Immature natural killer cell (primary cell): ENCODE measurements at places on chromosomes 3 and 15.

DNA sequence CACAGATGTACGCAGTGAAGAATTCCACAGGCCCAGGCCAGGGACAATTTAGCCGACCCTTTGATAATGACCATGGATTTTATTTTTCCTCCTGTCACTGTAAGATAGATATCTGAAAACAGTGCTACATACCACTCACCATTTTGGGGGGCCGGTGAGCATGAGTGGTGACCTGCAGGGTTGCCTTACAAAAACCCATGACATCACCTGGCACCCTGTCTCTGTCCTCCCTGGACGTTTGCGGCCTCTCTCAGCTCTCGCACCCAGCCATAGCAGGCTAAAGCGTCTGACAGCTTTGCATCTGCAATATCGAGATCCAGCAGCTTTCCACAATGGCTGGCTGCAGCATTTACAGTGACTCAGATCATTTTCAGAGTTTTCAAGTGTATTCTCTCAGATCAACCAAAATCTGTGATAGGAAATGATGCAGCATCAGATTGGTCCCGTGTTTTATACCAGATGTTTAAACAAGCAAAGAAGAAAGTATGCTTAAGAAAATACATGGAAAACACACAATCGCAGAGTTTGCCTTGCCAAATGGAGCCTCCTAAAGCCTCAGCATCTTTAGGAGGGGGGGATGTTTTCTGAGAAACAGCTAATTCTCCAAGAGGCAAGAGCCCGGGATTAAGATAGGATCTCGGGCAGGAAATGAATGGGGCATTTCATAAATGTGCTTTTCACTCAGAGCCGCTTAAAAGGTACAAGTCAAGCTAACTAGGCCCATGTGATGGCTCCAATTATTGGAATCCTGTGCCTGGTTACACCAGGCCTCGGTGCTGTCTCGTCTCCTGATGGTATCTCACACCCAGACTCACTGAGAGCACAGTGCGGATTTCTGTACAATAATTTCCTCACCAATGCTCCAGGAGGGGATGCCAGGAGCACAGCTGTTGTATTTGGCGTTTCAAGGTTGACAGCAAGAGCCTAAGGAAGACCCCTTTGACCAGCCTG, 257.3 kb downstream of the XXYLT1 start:
- peaks cover 9% of the 10 kb centered on the region for H3K27me3 ChIP-seq
- DNase-seq: no peak
- H3K36me3 ChIP-seq: no peaks in the 10 kb centered on the region
- peaks cover 4% of the 10 kb centered on the region for H3K4me1 ChIP-seq
- H3K4me3 ChIP-seq: no peak overlapping the region

- H3K27ac ChIP-seq: no peak overlapping the region
- H3K27me3 ChIP-seq: peaks cover 5% of the 10 kb centered on the region
- DNase-seq: no peak
- peaks cover 23% of the 10 kb centered on the region for H3K4me1 ChIP-seq
- H3K36me3 ChIP-seq: no peaks in the 10 kb centered on the region
Measured at GRCh38 chr15:64828985-64829384, 3.5 kb upstream of the PIF1 start.

GRCh38 chr15:71755092-71755970, 55.0 kb upstream of the NR2E3 start:
- no peak for DNase-seq
- no peaks in the 10 kb centered on the region for H3K27me3 ChIP-seq
- H3K4me3 ChIP-seq: no peak overlapping the region
- H3K4me1 ChIP-seq: peaks cover 5% of the 10 kb centered on the region
- no peaks in the 10 kb centered on the region for H3K36me3 ChIP-seq
- H3K27ac ChIP-seq: no peak overlapping the region

DNA sequence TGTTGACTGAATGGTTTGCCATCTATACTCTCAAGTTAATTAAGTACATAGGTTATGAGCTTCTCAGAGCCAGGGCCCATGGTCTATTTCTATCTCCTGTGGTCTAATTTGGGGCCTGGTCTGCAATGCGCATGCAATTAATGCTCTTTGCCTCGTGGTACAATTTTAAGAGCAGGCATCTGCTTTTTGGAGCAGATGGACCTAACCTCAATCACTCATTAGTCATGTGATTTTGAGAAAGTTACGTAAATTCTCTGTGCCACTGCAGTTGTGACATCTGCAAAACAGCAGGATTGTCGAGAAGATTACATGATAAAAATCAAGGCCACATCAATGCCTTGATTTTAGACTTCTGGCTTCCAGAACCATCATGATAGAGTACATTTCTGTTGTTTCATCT, 543.7 kb upstream of the ADAMTS9 start:
- no peak overlapping the region for H3K27ac ChIP-seq
- DNase-seq: no peak
- no peaks in the 10 kb centered on the region for H3K4me1 ChIP-seq
- no peaks in the 10 kb centered on the region for H3K27me3 ChIP-seq

DNA sequence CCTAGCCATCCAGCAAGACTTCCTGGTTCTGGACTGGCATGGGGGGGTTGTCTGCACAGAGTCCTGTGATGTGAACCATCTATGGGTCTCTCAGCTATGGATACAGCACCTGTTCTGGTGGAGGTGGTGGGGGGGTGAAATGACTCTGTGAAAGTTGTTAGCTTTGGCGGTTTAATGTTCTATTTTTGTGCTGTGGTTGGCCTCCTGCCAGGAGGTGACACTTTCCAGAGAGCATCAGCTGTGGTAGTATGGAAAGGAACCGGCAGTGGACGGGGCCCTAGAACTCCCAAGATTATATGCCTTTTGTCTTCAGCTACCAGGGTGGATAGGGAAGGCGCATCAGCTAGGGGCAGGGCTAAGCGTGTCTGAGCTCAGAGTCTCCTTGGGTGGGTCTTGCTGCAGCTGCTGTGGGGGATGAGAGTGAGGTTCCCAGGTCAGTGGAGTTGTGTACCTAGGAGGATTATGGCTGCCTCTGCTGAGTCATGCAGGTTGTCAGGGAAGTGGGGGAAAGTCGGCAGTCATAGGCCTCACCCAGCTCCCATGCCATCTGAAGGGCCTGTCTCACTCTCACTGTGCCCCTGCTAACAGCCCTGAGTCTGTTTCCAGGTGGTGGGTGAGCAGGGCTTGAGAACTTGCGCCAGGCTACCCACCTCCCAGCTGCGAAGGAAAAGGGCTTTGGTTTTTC, 7.1 kb upstream of the LARS2 start:
- peaks cover 8% of the 10 kb centered on the region for H3K27me3 ChIP-seq
- H3K36me3 ChIP-seq: no peaks in the 10 kb centered on the region
- peaks cover 7% of the 10 kb centered on the region for H3K4me1 ChIP-seq
- DNase-seq: no peak
- no peak overlapping the region for H3K27ac ChIP-seq

DNA sequence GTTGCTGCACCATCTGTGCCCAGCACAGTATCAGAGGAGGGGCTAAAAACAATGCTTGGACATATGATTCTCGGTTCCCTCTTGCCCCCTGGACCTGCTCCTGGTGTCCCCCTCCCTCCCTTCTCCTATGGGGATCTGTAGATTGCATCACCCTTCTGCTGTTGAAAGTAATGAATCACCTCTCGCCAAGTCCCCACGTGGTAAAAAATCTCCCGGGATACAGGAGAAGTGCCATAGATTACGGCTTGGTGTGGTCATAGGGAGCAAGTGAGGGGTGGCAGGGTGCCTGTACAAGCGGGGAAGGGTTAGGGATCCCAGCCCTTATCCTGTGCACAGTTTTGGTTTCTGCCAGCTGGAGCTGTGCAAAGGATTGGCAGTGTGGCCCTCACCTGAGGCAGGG, 37.7 kb downstream of the AMOTL2 start:
- no peak overlapping the region for H3K27ac ChIP-seq
- H3K4me3 ChIP-seq: no peak overlapping the region
- H3K4me1 ChIP-seq: no peaks in the 10 kb centered on the region
- H3K36me3 ChIP-seq: no peaks in the 10 kb centered on the region
- H3K27me3 ChIP-seq: peaks cover 4% of the 10 kb centered on the region
- no peak for DNase-seq

DNA sequence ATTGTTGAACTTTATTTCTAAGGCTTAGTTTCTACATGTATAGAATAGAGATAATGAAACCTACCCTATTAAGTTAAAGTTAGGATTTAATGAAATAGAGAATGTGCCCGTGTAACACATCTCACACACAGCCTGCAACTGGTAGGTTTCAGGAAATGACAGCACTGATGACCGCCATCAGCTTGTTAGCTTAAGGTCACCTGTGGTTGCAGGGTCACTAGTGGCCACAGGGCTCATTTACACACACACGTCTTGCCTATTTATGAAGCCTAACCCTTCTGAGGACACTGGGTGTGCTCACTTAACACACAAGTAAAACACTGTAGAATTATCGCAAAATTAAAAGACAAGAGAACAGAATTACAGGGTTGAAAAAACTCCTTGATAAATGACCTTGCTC, 20.1 kb downstream of the CHRM5 start:
- no peak for DNase-seq
- no peak overlapping the region for H3K27ac ChIP-seq
- no peak overlapping the region for H3K4me3 ChIP-seq
- H3K27me3 ChIP-seq: no peaks in the 10 kb centered on the region
- peaks cover 23% of the 10 kb centered on the region for H3K4me1 ChIP-seq
- H3K36me3 ChIP-seq: no peaks in the 10 kb centered on the region

DNA sequence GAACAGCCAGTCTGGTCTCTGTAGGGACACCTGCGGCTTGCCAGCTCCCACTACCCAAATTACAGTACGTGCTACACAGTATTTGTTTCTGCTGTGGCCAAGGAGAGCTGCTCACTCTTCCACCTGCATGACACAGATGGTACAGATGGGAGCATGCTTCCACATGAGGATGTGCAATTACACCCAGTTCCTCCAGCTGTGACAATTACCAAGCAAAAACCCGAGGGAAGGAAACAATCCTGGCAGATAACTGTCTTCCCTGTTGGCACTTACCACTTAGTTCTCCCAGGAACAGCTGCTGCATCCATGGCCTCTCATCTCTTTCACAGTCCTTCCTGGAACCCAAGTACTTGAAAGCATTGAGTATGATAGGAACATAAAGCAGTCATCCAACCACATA, 34.4 kb downstream of the DET1 start:
- DNase-seq: no peak
- H3K27me3 ChIP-seq: no peaks in the 10 kb centered on the region
- no peak overlapping the region for H3K4me3 ChIP-seq
- no peaks in the 10 kb centered on the region for H3K4me1 ChIP-seq
- H3K27ac ChIP-seq: no peak overlapping the region

DNA sequence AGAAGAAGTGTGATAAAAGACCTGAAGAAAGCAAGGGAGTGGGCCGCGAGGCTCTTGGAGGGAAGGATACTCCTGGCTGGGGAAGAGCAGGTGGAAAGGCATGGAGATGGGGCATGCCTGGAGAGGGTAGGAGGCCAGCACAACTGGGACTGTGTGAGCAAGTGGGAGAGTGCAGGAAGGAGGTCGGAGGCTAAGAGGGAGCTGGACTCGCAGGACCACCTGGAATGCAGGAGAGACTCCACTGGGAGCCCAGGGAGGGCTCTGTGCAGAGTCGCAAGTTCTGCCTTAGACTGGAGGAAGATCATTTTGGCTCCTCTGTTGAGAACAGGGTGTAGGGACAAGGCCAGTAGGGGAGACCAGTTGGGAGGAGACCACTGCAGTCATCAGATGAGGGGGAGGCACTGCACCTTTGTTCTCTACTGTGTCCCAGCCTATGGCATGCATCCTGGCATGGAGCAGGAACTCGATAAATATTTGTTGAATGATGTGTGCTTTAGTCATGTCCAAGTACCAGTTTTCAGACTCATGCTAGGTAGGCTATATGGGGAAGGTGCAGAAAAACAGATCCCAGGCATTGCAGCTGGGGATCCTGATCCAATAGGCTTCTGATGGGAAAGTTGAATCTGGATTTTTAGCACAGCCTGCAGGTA, 13.7 kb downstream of the FAM107A start:
- H3K27me3 ChIP-seq: peaks cover 3% of the 10 kb centered on the region
- no peak overlapping the region for H3K4me3 ChIP-seq
- no peaks in the 10 kb centered on the region for H3K36me3 ChIP-seq
- no peak overlapping the region for H3K27ac ChIP-seq
- no peaks in the 10 kb centered on the region for H3K4me1 ChIP-seq
- no peak for DNase-seq

DNA sequence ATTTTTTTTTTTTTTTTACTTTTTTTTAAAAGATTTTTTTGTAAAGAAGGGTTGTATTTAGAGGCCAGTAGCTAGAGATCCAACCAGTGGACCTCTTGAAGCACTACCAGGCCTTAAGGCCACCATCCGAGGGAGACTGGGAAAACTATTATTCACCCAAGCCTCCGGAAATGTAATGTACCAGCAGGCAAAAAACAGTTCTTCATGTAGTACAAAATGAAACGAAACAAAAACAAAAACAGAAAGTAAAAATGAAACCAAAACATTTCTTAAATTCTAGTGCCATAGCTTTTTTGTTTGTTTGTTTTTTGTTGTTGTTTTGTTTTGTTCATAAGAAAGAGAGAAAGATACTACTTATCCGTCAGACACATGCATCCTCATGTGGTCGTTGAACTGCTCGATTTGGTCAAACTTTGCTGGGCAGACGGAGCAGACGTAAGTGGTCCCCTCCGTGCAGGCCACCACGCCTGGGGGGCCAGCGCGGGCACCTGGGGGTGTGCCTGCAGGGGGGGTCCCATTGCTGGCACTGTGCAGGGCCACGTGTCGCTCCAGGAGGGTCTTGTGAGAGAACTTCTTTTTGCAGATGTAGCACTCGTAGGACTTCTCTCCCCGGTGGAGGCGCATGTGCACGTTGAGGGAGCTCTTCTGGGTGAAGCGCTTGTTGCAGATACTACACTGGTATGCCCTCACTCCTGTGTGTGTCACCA, 45.0 kb downstream of the TIGIT start:
- H3K27ac ChIP-seq: peak overlapping the region; percentile 89
- H3K4me1 ChIP-seq: peaks cover 48% of the 10 kb centered on the region
- H3K4me3 ChIP-seq: peak overlapping the region; percentile 36
- DNase-seq: peak; percentile 25

- no peaks in the 10 kb centered on the region for H3K27me3 ChIP-seq
- peaks cover 4% of the 10 kb centered on the region for H3K36me3 ChIP-seq
- no peak overlapping the region for H3K27ac ChIP-seq
- DNase-seq: no peak
- H3K4me3 ChIP-seq: no peak overlapping the region
Measured at GRCh38 chr3:178500631-178501030, 35.6 kb upstream of the KCNMB2 start.

GRCh38 chr15:75903331-75904239, at the start of gene FBXO22:
TSS of gene FBXO22 (plus strand) at chr15:75903878. CDS start at chr15:75903964, 86 bp downstream.
- H3K36me3 ChIP-seq: peaks cover 6% of the 10 kb centered on the region
- DNase-seq: peak; percentile 88
- H3K4me1 ChIP-seq: peaks cover 27% of the 10 kb centered on the region

DNA sequence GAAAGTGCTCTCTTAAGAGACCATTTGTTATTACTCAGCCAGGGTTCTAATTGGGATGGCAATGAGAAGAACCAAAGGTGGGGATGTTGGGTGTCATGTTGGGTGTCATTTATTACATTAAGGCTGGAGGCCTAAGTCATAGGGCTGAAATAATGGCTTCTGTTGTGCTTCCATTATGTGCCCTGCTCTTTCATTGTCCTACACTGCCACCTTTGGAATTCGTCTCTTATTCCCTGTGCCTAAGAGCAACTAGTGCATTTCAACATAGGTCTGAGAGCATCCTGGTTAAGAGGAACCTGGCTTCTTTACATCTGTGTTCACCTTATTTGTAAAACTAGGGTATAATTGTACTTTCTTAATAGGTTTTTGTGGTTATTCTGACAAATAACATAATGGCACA, 32.2 kb downstream of the RIOX2 start:
- H3K27ac ChIP-seq: no peak overlapping the region
- H3K4me1 ChIP-seq: no peaks in the 10 kb centered on the region
- H3K4me3 ChIP-seq: no peak overlapping the region
- DNase-seq: no peak
- peaks cover 7% of the 10 kb centered on the region for H3K36me3 ChIP-seq
- no peaks in the 10 kb centered on the region for H3K27me3 ChIP-seq
